Right hindlimb (tissue), 1 donor: ENCODE measurements at places on chromosomes 13 and 19.

DNA sequence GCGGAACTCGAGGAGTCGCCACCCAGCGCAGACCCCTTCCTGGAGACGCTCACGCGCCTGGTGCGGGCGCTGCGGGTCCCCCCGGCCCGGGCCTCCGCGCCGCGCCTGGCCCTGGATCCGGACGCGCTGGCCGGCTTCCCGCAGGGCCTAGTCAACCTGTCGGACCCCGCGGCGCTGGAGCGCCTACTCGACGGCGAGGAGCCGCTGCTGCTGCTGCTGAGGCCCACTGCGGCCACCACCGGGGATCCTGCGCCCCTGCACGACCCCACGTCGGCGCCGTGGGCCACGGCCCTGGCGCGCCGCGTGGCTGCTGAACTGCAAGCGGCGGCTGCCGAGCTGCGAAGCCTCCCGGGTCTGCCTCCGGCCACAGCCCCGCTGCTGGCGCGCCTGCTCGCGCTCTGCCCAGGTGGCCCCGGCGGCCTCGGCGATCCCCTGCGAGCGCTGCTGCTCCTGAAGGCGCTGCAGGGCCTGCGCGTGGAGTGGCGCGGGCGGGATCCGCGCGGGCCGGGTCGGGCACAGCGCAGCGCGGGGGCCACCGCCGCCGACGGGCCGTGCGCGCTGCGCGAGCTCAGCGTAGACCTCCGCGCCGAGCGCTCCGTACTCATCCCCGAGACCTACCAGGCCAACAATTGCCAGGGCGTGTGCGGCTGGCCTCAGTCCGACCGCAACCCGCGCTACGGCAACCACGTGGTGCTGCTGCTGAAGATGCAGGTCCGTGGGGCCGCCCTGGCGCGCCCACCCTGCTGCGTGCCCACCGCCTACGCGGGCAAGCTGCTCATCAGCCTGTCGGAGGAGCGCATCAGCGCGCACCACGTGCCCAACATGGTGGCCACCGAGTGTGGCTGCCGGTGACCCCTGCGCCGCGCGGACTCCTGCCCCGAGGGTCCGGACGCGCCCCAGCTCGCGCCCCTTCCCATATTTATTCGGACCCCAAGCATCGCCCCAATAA, 2.3 kb downstream of the AMH start:
- DNase-seq, result peak; percentile 43

DNA sequence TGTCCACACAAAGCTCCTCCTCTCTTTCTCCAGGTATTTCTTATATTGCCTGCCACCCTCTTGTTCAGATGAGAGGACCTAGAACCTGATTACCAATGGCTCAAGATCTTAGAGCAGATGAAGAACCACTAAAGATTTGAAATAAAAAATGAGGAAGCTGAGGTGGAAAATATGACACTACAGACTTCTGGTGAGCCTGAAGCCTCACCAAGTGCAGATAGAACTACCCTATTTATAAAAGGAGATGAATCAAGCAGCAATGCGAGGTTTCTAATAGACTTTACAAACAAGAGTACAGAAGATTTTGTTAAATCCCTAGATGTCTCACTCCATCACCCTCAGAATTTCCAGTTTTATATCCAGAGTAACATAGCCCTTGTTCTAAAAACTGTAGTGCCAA, 345.8 kb downstream of the TBC1D4 start:
- DNase-seq, result no peak

DNA sequence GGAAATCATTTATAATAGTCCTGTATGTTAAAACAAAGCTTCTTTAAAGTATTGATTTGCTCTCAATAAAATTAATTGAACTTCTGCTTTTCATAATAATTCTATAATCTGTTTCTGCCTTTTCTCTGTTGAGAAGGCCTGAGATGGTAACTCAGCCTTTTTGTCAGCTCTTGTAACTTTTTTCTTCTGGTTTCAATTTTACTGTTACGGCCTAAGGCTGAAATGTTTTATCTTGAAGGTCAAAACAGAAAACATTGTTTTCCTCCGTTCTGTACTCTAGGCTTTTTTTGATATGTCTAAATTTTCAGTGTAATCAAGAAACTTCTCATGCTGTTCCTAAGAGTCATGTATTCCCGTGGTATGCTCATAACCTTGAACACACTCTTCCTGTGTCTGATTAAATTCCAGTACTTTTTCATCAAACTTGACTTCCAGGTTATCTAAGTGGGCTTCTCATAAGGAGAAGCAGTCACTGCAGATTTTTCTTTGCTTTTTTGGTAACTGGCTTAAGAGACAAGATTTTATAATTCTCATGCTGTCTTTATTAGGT, 7.6 kb upstream of the NAXD start:
- DNase-seq, result no peak

- no peak for DNase-seq
These were observed 59.0 kb upstream of the SCEL start for GRCh38 chr13:77476456-77476855.

DNA sequence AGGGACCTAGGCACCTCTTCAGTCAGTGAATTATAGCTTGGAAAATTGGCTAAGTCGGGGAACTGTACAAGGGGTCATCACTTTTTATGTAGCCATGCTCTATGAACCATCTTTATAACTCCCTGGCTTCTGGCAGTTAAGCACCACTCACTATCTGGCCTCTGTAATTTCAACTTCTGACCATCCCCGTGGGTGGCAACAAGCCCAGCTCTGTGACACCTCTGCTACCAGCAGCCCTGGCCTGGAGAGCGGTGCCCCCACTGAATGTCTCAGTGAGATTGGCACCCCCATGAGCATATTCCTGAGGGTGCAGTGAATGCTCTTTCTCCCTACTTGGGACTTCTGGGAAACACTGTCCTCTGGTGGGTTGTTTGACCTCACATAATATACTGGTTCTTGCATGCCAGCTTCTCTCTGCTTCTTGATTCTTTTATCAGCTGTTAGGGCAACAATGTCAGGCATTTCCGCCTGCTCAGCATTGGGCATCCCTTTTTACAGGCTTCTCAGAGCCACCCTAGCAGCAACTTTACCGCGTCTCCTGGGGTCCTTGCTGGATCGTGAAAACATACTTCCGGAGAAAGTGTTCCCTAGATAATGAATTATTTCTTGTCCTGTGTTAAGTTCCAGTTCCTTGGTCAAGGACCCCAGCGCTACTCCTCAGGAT, 10.4 kb downstream of the KL start:
- DNase-seq, result no peak

GRCh38 chr19:17784201-17785008, 10.5 kb upstream of the B3GNT3 start:
- DNase-seq, result peak; percentile 75

- no peak for DNase-seq
These were observed 3.0 kb downstream of the KCTD12 start for GRCh38 chr13:76883236-76883635.

DNA sequence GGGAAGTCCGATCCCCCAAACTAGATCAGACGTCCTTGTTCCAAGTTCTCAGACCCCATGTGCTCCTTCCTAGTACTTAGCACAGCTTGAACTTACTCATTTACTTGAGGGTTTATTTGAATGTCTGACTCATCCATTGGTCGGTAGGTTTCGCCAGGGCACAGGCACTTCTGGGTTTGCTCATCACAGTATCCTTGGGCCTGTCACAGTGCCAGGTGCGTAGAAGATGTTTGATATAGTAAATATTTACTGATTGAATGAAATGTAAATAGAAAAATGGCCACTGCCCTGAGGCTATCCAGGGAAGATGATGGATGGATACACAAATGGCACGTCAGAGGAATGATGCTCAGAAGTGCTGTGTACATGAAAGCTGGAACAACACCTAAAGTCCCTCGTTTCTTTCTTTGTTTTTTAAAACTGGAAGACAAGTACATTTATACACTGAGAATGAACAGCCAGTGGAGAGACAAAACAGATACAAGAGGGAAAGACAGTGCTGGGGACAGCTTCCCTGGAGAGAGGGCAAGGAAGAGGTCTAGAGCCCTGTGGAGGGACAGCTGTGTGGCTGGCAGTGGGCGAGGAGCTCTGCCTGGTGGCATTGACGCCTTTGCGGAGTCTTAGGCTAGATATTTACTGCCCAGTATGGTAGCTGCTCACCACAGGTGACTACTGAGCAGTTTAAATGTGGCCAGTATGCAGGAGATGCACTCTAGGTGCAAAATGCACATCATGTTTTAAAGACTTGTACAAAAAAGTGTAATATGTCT, 31.2 kb upstream of the KL start:
- no peak for DNase-seq

- no peak for DNase-seq
These were observed 45.8 kb downstream of the MIPEP start for GRCh38 chr13:23843436-23843835.

DNA sequence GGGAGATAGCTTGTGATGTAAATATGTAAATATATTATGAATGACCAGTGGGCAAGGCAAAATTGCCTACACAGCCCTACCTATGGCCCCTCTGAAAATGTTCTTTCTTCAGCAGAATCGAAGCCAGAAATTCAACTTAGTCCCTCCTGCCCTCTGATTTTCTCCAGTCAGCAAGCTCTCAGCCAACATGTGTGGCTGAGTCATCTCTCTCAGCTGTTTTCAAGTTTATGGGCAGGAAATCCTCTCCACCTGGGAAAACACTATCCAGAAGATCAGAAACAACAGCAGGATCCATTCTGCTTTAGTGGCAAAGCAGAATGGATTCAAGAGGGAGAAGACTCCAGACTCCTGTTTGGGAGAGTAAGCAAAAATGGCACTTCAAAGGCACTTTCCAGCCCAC, 8.9 kb upstream of the ZNF527 start:
- no peak for DNase-seq

DNA sequence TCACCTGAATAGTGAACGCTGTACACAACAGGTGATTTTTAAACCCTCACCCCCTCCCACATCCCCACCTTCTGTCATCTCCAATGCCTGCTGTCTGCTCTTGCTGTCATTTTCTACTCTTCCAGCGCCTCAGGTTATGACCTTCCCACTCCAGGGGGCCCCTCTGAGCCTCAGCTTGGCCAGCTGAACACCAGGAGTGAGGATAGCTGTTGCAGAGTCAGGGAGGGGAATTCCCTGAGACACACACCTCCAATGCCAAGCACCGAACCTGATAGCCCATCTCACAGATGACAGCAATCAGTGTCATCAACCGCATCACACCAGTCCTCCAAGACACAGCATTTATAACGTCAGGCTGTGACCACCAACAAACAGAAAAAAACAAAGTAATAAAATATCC, 193.5 kb downstream of the ZNF536 start:
- DNase-seq, result no peak

GRCh38 chr19:35309481-35310279, 17.7 kb downstream of the MAG start:
- peak; percentile 84 for DNase-seq

- no peak for DNase-seq
These were observed 2458.3 kb upstream of the PCDH20 start for GRCh38 chr13:63873936-63874335.

- DNase-seq, result no peak
These were observed 8.0 kb upstream of the SOX1 start for GRCh38 chr13:112058941-112059340.

- DNase-seq, result no peak
These were observed 584.5 kb downstream of the SLITRK1 start for GRCh38 chr13:83297586-83298290.

GRCh38 chr13:49371943-49372613, 71.8 kb downstream of the CAB39L start:
- DNase-seq, result no peak

GRCh38 chr13:28820099-28821051, at the start of gene MTUS2:
MTUS2 (plus strand) TSS chr13:28820339.
- no peak for DNase-seq

GRCh38 chr19:2574478-2574931, 98.6 kb downstream of the GADD45B start:
- no peak for DNase-seq

GRCh38 chr19:30419568-30420180, 47.5 kb downstream of the ZNF536 start:
- DNase-seq, result no peak

GRCh38 chr19:49977881-49978280, 16.9 kb upstream of the SIGLEC11 start:
- no peak for DNase-seq

DNA sequence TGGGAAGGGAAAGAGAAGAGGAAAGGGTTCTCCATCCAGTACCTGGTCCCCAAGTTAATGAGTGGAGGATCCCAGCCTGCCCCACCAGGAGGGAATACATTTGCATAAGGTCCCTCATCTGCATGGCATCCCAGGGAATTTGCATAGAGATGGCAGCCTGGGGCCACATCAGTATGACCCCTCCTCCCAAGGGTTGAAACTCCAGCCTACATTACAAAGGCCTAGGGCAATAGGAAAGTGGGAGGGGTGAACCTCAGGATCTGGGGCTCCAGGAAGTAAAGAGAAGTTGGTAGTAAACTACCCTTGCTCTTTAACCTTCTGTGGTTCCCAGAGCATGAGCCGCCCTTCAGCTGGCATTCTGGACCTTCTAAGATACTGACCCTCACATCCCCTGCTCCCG, 6.8 kb upstream of the NECTIN2 start:
- no peak for DNase-seq

GRCh38 chr13:26680572-26680971, 80.0 kb downstream of the GPR12 start:
- no peak for DNase-seq

- peak; percentile 32 for DNase-seq
These were observed 68.3 kb upstream of the NPAS1 start for GRCh38 chr19:46951171-46951986.

DNA sequence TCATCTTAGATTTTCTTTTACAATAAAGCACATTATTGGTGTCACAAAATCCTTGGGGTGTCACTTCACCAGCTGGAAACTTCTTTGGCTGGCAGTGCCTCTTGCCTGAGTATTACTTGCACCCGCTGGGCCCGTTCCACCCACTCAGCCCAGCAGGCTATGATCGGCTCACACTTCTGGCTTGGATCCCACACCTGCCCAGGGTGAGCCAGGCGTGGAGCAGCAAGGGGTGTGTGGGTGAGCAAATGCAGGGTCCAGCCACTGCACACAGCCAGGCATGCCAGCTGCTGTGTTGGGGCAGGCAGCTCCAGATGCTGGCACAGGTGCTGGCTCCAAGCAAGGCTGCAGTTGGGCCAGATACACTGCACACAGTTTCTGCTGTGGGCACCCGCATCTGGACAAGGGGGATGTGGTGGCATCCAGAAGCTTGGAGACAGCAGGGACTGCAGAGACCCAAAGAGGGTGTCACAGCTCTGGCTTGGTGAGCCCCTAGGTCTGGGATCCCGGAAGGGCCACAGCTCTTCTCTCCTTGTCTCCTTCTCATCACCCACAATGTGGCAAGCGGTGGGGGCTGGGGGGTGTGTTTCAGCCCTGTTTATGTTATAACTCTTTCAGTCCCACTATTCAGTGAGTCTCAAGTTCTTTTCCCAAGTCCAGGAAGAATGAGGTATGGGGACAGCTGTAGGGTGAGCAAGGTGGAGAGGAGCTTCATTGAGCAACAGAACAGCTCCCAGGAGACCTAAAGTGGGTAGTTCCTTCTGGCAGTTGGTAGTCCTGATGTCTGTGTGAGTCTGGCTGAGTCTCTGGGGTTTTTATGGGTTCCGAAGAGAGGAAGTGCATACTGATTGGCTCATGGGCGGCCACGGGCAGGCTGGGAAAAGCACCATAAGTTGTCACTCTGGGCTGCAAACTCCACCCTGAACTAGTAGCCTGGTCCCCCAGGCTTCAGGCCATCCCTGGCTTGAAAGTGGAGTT, 25.3 kb upstream of the TBC1D4 start:
- DNase-seq, result no peak

DNA sequence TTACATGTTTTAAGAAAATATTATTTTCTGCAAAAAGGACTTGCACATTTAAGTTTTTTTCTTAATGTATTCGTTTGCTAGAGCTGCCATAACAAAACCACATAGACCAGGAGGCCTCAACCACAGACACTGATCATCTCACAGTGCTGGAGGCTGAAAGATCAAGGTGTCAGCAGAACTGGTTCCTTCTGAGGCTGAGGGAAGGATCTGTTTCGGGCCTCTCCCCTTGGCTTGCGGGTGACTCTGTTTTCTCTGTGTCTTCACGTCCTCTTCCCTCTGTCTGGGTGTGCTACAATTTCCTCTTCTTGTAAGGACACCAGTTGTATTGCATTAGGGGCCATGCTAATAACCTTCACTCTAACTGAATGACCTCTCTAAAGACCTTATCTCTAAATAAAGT, 364.2 kb downstream of the IRS2 start:
- DNase-seq, result no peak
